Activated CD8-positive, alpha-beta memory T cell treated with anti-CD3 and anti-CD28 coated beads, Interleukin-2, amount 50 U/mL, for 4 hours (primary cell): ENCODE measurements at places on chromosomes 6 and 20.
A peak's percentile ranks its signal among the peaks of the same experiment; 100 is the strongest.

GRCh38 chr6:101845621-101846020 is 452.1 kb downstream of the GRIK2 start:
- DNase-seq = no peak

- DNase-seq = no peak
These were observed 12.3 kb upstream of the SLA2 start for GRCh38 chr20:36658300-36658699.

DNA sequence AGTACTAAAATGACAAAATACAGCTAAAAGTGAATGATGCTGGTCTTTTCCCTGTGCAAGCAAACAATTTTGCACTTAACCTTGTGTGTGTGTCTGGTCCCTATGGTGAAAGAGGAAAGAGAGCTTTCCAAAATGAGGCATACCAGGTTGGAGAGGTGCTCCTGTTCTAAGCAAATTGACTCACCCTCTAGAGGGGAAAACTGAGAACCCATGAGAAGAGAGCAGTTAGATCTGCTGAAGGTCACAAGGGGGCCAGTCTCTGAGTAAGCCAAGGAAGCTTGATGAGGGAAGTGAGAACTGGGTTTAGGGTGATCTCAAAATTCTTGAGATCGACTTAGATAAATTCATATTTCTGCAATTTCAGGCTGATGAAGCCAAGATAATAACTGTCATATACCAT is 157.5 kb upstream of the TBX18 start:
- DNase-seq = no peak

GRCh38 chr6:144758602-144759001 is 473.5 kb downstream of the UTRN start:
- DNase-seq = no peak

GRCh38 chr6:112827793-112828192 is 480.7 kb downstream of the RFPL4B start:
- no peak for DNase-seq

- no peak for DNase-seq
These were observed 271.0 kb downstream of the TSHZ2 start for GRCh38 chr20:53243152-53243551.

DNA sequence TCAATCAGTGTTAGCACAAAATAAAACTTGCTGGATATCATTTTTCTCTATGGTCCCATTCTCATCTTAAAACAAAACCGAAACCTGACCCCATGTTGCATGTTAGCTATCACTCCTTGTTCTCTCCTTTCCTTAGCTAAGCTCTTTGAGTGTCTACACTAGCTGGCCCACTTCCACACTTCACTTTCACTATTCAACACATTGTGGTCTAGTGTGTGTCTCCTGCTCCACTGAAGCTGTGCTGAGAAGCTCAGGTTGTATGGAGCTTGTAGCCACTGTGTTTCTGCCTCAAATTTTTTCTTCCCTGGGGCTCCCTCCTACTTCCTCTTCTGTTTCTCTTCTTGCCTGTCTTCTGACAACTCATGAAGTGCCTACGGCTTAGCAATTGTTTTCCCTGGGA is 223.0 kb downstream of the NKAIN2 start:
- no peak for DNase-seq

DNA sequence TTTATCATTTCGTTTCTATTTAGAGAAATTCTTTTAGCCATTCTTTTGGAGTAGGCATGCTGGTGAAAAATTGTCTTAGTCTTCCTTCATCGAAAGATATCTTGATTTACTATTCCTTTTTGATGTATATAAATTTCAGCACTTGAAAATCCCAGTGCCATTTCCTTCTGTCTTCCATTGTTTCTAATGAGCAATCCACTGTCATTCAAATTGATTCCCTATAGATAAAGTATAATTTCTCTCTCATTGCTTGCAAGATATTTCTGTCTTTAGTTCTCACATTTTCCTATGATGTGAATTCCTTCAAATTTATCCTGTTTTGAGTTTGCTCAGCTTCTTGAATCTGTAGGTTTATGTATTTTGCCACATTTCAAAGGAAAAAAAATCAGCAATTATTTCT is 251.1 kb upstream of the CHD6 start:
- DNase-seq = no peak

- DNase-seq = peak; percentile 93
These were observed 45.9 kb downstream of the FGD2 start for GRCh38 chr6:37051138-37052026.

GRCh38 chr20:53623454-53624211 is 30.0 kb upstream of the ZNF217 start:
- peak; percentile 23 for DNase-seq

- no peak for DNase-seq
These were observed 4.3 kb upstream of the ARG1 start for GRCh38 chr6:131568726-131569125.

GRCh38 chr6:163461696-163462095 is 47.2 kb downstream of the QKI start:
- no peak for DNase-seq

DNA sequence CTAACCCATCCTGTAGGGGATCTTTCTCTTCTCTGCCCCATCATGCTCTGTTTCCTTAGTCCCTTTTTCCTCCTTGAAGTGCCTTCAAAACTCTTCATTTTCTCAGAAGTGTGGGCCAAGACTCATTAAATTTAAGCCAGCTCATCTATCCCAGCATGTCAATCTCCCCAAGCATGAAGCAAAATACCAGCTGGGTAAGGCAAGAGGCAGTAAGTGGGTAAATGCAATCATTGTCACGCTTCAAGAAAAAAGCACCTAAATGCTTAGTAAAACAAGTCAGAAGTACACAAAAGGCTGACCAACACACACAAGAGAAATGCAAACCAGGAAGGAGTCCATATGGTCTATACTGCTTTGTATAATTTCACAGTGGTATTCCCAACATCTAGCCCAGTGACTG is 61.5 kb downstream of the COL12A1 start:
- no peak for DNase-seq

- no peak for DNase-seq
These were observed 4.9 kb upstream of the UQCC2 start for GRCh38 chr6:33716379-33716778.

GRCh38 chr6:22680950-22681349 is 111.6 kb downstream of the HDGFL1 start:
- DNase-seq = no peak

- DNase-seq = no peak
These were observed 53.6 kb downstream of the CDC40 start for GRCh38 chr6:110233770-110234374.

DNA sequence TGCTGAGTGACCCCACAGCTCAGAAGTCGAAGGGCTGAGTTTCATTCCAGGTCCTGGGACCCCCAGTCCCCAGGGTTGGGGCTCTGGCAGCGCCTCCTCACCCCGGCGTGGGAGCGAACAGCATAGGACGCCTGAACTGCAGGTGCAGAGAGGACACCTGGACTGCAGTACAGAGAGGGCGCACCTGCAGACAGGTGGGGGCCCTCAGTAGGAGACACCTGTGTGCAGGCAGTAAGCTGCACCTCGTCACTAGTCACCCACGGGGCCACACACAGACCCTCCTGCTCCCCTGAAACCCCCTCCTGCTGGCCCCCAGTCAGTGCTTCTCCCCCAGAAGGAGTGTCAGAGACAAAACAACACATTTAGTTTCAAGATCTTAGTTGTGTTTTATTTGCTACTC is 8.6 kb upstream of the NKAIN4 start:
- DNase-seq = no peak
